Upper lobe of right lung (tissue), 1 donor: ENCODE measurements at places on chromosomes 1 and 21. TPM values are rescaled to one million over a fixed set of nuclear protein-coding genes. Genes with fewer than 3 reads are reported as not detected.

GRCh38 chr1:162009501-162010174, 14.0 kb downstream of the OLFML2B start:
- peaks cover 8% of the 10 kb centered on the region for H3K4me1 ChIP-seq
- DNase-seq = no peak
- no peak overlapping the region for H3K4me3 ChIP-seq
- H3K36me3 ChIP-seq = no peaks in the 10 kb centered on the region
- H3K27ac ChIP-seq = no peak overlapping the region
- H3K27me3 ChIP-seq = no peaks in the 10 kb centered on the region

Gene CITED4
- total RNA-seq = 23.2 TPM

DNA sequence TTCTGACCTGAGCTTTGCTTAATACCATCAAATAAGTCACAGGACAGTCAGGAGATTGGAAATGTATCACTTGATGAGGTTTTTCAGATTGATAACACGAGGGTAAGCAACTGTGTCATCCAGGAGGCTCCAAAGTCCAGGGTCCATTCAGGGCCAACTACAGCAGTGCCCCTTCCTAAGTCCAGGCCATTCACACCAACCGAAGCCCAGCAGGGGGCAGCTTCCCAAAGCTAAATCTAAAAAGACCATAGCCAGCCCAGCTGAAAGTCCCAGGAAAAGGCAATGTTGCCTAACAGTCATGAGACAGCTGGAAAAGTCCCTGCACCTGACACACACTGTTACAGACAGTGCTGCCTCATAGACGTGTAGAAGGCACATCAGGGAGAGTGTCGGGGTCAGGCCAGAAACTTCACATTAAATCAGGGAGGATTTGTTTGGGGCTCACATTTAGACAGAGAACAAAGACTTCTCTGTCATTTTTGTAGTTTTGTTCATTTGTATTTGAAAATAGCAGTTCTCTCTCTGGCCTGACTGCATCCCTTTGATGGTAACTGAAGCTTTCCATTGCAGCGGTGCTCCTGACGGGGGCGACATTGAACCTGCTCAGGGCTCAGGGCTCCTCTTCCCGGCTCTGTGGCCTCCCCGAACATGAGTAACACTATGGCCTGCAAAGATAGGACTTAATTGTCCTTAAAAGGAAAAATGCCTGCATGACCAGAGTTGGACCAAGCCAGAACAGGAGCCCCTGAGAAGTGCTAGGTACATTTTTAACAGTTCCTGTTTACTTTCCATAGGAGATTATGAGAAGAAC, 200.4 kb downstream of the NRIP1 start:
- no peaks in the 10 kb centered on the region for H3K36me3 ChIP-seq
- no peak overlapping the region for H3K27ac ChIP-seq
- no peak overlapping the region for H3K4me3 ChIP-seq
- peak; percentile 79 for DNase-seq

Gene ZSCAN20
- 4.3 TPM for total RNA-seq

- no peak overlapping the region for H3K27ac ChIP-seq
- no peaks in the 10 kb centered on the region for H3K27me3 ChIP-seq
- no peak overlapping the region for H3K4me3 ChIP-seq
- H3K4me1 ChIP-seq = no peaks in the 10 kb centered on the region
Measured at GRCh38 chr1:30698401-30698981, 24.9 kb downstream of the MATN1 start.

DNA sequence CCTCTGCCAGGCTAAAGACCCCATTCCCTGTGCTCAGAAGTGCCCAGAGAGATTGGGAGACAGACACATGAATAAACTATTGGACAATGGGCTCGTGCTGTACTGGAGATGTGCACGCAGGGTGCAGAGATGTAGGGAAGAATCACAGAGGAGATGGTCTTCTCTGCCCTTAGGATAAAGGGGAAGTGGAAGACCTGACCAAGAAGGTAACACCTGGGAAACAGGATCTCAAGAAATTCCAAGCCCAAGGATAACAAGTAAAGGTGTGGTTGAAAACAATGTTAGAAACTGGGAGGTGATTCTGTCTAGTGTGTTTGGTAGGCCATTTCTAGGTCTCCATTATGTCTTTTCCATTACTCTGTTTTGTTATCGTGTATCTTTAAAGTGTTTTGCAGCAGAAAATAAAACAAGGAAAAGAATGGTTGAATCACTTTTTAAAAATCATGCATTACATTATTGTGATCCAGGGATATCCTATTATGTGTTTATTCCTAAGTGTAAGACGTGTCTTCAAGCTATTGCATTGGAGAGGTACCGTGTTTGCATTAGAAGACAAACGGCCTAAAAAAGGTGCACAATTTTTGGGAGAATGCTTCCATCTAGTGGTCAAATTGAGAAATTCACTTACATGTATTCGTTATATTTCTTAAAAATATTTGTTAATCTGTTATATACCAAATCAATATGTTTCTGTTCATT, 40.8 kb upstream of the KCTD3 start:
- H3K4me1 ChIP-seq = no peaks in the 10 kb centered on the region
- no peak overlapping the region for H3K27ac ChIP-seq
- H3K36me3 ChIP-seq = no peaks in the 10 kb centered on the region
- H3K4me3 ChIP-seq = no peak overlapping the region
- H3K27me3 ChIP-seq = no peaks in the 10 kb centered on the region

GRCh38 chr1:71649608-71650007, 568.8 kb upstream of the ZRANB2 start:
- DNase-seq = no peak
- H3K4me3 ChIP-seq = no peak overlapping the region
- no peaks in the 10 kb centered on the region for H3K36me3 ChIP-seq
- no peaks in the 10 kb centered on the region for H3K27me3 ChIP-seq
- no peak overlapping the region for H3K27ac ChIP-seq

GRCh38 chr1:8061673-8062386, 35.7 kb upstream of the ERRFI1 start:
- peaks cover 4% of the 10 kb centered on the region for H3K4me1 ChIP-seq
- H3K27me3 ChIP-seq = no peaks in the 10 kb centered on the region
- H3K27ac ChIP-seq = peak overlapping the region; percentile 80
- DNase-seq = no peak
- no peaks in the 10 kb centered on the region for H3K36me3 ChIP-seq
- H3K4me3 ChIP-seq = no peak overlapping the region

GRCh38 chr1:8197493-8198282, 120.2 kb upstream of the SLC45A1 start:
- no peaks in the 10 kb centered on the region for H3K27me3 ChIP-seq
- peaks cover 25% of the 10 kb centered on the region for H3K4me1 ChIP-seq
- no peak overlapping the region for H3K4me3 ChIP-seq
- peak overlapping the region; percentile 17 for H3K27ac ChIP-seq
- H3K36me3 ChIP-seq = no peaks in the 10 kb centered on the region
